Smooth muscle cell of the coronary artery (primary cell): ENCODE measurements at places on chromosomes 6 and 20. TPM values are rescaled to one million over a fixed set of nuclear protein-coding genes. Genes with fewer than 3 reads are reported as not detected.

SYNJ2 gene
- total RNA-seq = 31.7 and 64.1 TPM in 2 replicates

GRIK2 gene
- total RNA-seq = 1.8 and 1.9 TPM in 2 replicates

RIPOR2 gene
- 0.23 TPM in 1 of 2 replicates, not detected in the other for total RNA-seq

BMP7 gene
- total RNA-seq = under 0.01 TPM in 1 of 2 replicates, not detected in the other

C6orf132 gene
- 0.12 and 0.75 TPM in 2 replicates for total RNA-seq

PLA2G7 gene
- not detected in 2 replicates for total RNA-seq

MYL9 gene
- total RNA-seq = 5.6 and 13.4 TPM in 2 replicates

MTHFD1L gene
- total RNA-seq = 23.3 and 61.1 TPM in 2 replicates

SLC32A1 gene
- not detected in 2 replicates for total RNA-seq

TNNC2 gene
- total RNA-seq = 0.15 and 13.1 TPM in 2 replicates

RWDD2A gene
- total RNA-seq = 2.6 and 7.1 TPM in 2 replicates

ORC3 gene
- total RNA-seq = 12.6 and 15.9 TPM in 2 replicates

TMC2 gene
- 0.23 TPM in 1 of 2 replicates, not detected in the other for total RNA-seq

MAP7 gene
- total RNA-seq = 0.23 and 0.82 TPM in 2 replicates

PCSK2 gene
- total RNA-seq = not detected in 2 replicates

F13A1 gene
- 0.15 TPM in 1 of 2 replicates, not detected in the other for total RNA-seq

TMEM217 gene
- total RNA-seq = 1.4 and 2.4 TPM in 2 replicates

BHLHE23 gene
- total RNA-seq = not detected in 2 replicates

SLC16A10 gene
- total RNA-seq = not detected in 2 replicates

GPX5 gene
- not detected in 2 replicates for total RNA-seq

CLIC5 gene
- total RNA-seq = 0.12 TPM in 1 of 2 replicates, not detected in the other

IMPG1 gene
- total RNA-seq = under 0.01 TPM in 1 of 2 replicates, not detected in the other

KIFC1 gene
- 0.35 and 6.0 TPM in 2 replicates for total RNA-seq

PANK2 gene
- 31.5 and 36.5 TPM in 2 replicates for total RNA-seq

NRSN1 gene
- not detected in 2 replicates for total RNA-seq

PGC gene
- total RNA-seq = not detected in 2 replicates

FILIP1 gene
- total RNA-seq = 0.35 and 0.45 TPM in 2 replicates

STAU1 gene
- 21.8 and 31.2 TPM in 2 replicates for total RNA-seq

CRISP2 gene
- total RNA-seq = not detected in 2 replicates

MCHR2 gene
- not detected in 2 replicates for total RNA-seq

NHLRC1 gene
- 1.9 and 3.2 TPM in 2 replicates for total RNA-seq

VIP gene
- 0.08 TPM in 1 of 2 replicates, not detected in the other for total RNA-seq

PPP1R3D gene
- 4.2 and 4.4 TPM in 2 replicates for total RNA-seq

CD40 gene
- total RNA-seq = 1.9 and 7.8 TPM in 2 replicates

LGSN gene
- not detected in 2 replicates for total RNA-seq

CAP2 gene
- total RNA-seq = 3.2 and 26.2 TPM in 2 replicates

AP5S1 gene
- total RNA-seq = 15.6 and 16.0 TPM in 2 replicates

GSTA3 gene
- total RNA-seq = not detected in 2 replicates

GMPR gene
- 8.5 and 20.0 TPM in 2 replicates for total RNA-seq

THEMIS gene
- total RNA-seq = not detected in 2 replicates

ERVFRD-1 gene
- not detected in 2 replicates for total RNA-seq

GNMT gene
- total RNA-seq = 0.15 TPM in 1 of 2 replicates, not detected in the other

TNFRSF6B gene
- total RNA-seq = 0.68 and 7.8 TPM in 2 replicates
